NCI-H1694 treated with DMSO at 0.1 percent for 48 hours (cell line): ENCODE measurements at places on chromosomes 6 and 20.

GRCh38 chr6:119887666-119888065, 538.1 kb upstream of the MAN1A1 start:
- DNase-seq: no peak

DNA sequence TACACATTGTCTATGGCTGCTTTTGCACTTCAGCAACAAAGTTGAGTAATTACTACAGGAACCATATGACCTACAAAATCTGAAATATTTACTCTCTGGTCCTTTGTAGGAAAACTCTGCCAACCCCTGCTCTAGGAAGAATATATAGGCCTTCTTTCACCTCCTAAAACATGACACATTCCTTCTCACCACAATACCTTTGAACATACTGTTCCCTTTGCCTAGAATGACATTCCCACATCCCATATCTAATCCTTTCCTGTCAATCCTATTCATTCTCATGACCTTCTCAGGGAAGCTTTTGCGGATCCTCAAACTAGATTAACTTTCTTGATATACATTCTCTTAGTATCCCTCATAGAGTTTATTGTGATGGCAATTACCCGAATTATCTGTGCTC, 18.0 kb upstream of the NCOA6 start:
- DNase-seq: no peak

DNA sequence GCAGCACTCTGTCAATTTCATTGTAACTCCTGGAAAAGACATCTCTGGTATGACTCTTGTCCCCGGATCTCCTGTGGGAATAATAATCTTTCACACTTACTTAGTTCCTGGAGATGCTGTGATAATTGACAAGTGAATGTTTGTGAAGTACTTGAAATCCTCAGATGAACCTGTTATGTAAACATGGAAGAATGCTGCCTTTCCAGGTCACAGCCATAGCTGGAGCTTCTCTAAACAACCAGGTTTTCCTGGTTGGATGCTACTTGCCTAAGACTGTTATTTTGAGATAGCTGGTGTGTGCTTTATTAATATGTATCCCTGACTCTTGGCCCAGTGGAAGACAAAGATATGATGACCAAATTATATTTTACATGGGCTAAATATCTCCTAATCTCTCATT, 228.6 kb downstream of the KCNQ5 start:
- no peak for DNase-seq

DNA sequence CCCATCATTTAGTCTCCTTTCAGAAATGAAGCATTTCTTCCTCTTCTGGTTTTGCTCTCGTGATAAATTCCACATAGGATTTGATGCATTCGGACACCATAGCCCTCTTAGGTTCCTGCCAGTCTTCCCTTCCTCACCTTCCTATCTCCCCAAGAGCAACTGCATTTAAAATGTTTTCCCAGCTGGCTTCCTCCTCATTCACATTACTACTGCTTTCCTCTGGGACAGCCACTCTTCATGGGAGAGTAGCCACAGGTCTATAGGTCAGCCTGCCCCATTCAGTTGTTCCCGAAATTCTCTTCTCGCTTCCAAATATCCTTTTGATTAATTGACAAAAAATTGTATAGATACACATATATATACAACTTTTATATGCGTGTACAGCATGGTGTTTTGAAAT, 214.2 kb upstream of the PDE10A start:
- DNase-seq: no peak

DNA sequence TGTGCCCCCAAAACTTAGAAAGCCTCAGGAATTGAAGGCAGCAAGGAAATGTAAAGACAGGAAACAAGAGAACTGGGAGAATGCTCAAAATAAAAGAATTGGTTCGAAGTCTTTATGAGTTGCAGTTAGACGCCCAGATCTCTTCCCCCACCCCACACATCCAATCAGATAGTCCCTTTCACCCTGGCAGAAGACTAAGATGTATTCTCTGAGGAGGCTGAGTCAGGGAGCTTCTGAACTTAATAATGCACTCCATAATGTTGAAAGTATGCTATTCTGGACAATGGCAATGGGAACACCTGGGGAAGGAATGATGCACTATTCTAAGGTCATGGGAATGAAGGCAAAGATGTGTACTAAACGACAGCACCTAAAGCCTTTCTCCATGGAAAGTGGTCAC, 173.6 kb downstream of the MTFR2 start:
- DNase-seq: no peak

DNA sequence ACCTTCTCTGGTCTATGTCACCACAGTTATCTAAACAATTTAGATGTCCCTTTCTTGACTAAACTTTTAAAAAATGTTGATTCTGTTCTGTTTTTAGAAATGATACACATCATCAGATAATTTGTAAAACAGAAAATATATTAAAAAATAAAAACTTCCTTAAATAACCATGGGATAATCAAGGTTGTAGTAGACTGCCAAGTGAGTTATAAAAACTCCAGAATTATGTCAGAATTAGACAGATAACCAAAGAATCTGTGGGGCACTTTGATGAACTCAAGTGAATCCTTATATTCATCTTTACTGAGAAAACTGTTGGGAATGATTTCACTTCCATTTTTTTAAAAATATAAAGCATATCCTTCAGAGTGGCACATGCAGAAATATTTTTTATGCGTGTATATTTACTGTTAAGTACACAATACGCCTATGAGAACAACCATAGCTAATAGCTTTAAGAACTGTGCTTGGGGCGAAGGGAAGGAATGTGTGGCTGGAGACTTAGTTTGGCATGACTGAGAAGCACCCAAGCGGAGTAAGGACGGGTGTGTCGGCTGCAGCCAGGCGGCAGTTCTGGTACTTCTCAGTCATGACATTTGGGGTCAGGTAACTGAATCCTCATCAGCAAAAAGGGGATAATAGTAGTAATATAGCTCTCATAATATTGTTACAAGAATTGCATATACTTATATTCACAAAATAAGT, 604.7 kb upstream of the CITED2 start:
- DNase-seq: no peak

DNA sequence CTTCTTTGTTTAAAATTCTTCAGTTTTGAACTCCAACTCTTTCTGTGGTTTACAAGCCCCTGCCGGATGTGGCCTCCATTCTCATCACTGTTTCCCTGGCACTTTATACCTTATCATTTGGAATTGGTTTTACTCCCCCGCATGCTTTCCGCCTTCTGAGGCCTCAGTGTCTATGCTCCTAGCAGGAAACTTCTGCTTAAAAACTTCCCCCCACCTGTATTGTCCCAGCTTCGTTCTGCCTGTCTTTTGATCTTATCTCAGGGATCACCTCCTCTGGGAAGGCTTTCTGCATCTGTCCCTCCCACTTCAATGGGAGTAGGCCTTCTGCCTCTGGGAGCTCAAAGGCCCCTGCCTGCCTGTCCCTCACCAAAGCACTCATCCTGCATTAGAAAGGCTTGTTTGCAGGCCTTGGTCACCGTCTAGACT, 3.4 kb upstream of the ANGPT4 start:
- no peak for DNase-seq

DNA sequence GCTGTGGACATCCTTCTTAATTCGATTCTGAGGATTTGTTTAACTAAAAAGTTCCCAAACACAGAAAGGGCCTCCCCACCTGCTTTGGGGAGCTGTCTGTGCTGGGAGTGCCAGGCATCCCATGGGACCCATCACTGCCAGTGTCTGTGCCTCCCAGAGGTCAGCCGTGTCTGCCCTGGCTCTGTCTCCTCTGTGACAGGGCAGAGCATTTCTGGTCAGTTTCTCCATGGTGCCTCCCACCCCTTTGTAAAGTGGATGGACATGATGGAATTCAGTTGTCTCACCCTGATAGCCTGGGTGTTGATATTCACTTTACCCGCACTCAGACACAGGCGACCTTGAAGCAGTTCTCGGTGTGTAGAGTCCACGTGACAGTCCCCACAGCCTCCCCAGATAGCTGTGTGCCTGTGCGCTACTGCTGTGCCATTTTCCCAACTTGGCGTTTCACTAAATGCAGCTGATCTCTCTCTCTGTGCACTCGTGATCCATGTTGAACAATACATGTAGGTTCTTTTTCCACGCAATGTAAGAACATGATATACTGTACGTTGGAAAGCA, 70.5 kb downstream of the CDS2 start:
- DNase-seq: no peak

DNA sequence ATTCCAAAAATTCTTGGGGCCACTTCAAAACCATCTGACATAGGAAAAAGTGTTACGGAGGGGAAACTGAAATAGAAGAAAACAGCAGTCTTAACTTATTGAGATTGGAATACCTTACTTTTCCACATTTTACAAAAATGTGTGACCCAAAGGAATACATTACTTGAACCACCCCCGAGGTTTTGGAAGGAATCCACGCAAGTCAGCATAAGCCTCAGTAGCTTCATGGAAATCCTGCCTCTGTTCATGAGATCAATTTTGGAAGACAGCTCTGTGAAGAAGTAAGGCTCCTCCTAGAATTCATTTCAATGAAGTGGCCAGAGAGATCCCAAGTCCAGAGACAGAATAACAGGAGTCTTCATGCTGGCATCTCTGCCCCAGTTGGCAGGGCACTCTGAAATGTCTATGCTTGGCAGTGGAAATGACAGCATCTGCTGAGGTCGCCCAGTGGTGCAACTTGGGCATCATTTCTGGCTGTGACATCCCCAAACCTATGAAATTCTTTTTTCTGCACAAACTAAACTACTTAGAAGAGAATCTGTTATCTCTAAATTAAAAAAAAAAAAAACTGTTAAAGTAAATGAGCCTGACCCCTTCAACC, 132.5 kb downstream of the EPM2A start:
- no peak for DNase-seq

- DNase-seq: no peak
Observed at GRCh38 chr6:48057601-48058000, 53.4 kb downstream of the PTCHD4 start.

GRCh38 chr6:114286211-114286610, 56.6 kb downstream of the HS3ST5 start:
- no peak for DNase-seq

GRCh38 chr6:75081921-75082320, 123.9 kb downstream of the COL12A1 start:
- DNase-seq: no peak

GRCh38 chr6:128710315-128710714, 172.6 kb upstream of the LAMA2 start:
- DNase-seq: no peak

DNA sequence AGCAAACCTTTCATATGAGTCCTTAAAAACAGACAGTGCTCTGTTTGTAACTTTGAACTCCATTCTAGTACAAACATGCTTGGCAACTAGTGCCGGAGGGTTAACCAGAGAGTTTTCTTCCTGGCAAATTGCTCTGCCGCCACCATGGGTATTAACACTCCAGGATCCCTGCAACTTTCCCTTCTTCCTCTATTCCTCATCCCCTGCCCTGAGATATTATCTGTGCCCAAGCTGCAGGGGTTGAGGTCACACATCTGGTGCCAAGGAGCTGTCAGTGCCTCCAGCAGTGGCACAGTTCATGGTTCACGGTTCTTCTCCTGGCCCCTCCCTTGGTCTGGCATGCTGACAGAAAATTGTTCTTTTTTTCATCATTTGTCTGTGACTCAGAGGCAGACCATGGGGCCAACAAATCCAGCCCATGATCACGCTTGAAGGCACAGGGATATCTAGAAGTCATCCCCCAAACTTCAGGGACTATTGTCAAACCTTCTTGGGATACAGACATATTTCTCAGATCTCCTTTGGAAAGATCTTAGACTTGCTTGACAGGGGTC, 77.5 kb downstream of the ATXN1 start:
- no peak for DNase-seq

DNA sequence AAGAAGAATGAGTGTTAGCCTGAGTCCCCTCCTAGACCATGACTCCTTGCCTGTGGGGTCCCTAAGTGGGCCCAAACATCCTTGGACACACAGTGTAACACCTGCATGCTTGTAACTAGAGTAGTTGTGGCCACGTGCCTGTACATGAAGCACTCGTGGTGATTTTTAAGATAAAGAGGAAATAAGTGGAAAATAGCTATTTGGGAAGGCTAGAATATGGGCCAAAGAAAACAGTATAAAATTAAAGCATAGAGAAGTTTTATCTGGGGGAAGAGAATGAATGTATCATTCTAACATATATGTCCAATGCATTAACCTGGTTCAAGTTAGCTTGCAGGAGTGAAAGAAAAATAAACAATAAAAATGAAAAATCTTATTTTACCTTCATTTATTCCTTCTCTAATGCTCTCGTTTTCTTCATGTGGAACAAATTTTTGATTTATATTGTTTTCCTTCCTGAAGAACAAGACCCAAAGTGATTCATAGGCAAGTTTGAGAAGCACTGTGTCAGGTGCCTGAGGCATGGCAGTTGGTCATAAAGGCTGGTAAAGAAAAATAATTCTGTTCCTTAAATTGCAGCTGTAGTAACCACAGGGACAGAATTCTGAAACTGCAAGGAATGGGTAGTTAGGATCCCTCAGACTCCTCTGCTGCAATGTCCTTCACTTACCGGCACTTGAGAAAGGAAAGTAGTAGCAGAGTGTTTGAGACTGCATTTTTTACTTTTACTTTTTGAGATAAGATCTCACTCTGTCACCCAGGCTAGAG, 8.5 kb upstream of the CST3 start:
- no peak for DNase-seq

DNA sequence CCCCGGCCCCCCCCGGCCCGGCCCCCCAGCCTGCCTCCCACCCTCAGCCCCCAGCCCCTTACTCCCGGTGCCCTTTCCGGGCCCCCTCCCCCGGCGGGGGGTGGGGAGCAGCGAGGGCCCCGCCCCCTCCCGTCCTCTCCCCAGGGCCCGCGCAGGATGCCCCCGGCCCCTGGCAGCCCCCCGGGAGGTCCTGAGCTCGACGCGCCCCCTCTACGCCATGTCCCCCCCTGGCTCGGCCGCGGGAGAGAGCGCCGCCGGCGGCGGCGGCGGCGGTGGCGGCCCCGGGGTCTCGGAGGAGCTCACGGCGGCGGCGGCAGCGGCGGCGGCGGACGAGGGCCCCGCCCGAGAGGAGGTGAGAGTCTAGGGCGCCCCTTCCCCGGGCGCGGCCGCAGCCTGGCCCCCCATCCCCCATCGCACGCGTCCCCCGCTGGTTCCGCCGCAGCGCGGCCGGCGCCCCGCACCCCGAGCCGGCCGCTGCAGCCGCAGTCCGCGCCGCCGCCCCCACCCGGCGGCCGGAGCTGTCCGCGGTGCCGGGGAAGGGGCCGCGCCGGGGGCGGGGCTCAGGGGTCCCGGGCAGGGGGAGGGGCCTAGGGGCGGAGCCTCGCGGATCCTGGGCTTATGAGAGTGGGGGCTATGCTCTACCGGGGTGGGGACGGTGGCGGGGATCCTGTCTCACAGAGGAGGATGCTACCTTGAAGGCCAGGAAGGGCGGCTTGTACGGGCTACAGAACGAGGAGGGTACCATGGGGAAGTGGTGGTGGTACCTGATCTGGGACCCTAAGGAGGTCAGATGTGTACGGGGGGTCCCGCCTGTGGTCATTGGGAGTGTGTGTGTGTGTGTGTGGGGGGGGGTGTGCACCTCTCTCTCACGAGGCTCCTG, 516 bp downstream of the TMEM151B start:
- DNase-seq: no peak

DNA sequence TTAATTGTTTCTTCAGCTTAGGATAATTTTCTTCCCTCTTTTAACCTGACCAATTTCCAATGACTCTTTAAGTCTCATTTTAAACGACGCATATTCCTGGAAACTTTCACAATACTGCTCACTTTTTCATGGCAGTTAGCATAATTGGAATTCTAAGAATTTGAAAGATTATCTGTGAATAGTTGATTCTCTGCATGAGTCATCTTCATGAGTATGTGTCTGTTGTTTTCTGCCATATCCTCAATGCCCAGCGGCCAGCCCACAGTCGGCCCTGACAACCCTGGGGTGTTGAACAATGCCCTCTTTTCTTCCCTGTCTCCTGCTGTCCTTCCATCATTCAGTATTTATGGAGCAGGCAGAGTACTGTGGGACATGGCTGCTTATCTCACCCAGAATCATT, 554.2 kb downstream of the CDH26 start:
- no peak for DNase-seq
